Liver (tissue), 10 donors: ENCODE measurements at places on chromosomes 7 and 10. TPM values are rescaled to one million over a fixed set of nuclear protein-coding genes. Genes with fewer than 3 reads are reported as not detected.

Gene TWIST1
- total RNA-seq, result 0.17 TPM

GRCh38 chr7:6392712-6393666 is 54.8 kb downstream of the DAGLB start:
- peak; percentile 75 for DNase-seq

Gene INHBA
- 0.23 TPM for total RNA-seq

Gene SMO
- 16.3 TPM for total RNA-seq

Gene ORAI2
- 5.5 TPM for total RNA-seq

GRCh38 chr7:106309362-106309761 is 24.6 kb upstream of the NAMPT start:
- DNase-seq, result no peak

Gene RBM20
- 0.05 TPM for total RNA-seq

DNA sequence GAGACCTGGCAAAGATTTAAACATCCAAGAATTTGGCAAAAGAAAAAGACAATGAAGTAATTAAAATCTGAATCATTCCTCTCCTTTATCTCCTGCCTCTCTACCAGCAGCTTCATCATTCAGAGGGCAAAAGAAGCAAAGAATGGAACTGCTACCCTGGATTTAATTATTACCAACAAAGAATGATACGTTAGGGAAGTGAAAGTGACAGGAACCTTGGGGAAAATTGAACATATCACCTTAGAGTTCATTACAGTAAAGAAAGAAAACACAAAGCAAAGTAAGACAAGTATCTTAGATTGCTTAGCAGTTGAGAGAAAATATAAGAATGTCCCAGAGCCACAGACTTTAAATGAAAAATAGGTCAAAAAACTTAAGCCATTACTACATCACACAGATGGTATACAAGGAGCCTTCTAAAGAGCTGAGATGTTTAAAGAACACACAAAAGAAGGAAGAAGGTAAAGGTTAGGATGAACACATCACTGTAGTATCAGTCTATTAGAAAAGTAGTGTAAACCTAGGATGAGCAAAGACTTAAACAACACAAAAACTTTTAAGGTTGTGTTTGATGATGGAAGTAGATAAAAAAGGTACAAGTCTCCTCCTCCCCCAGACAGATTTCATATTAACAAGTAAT is 17.5 kb downstream of the CTNNA3 start:
- no peak for DNase-seq

DNA sequence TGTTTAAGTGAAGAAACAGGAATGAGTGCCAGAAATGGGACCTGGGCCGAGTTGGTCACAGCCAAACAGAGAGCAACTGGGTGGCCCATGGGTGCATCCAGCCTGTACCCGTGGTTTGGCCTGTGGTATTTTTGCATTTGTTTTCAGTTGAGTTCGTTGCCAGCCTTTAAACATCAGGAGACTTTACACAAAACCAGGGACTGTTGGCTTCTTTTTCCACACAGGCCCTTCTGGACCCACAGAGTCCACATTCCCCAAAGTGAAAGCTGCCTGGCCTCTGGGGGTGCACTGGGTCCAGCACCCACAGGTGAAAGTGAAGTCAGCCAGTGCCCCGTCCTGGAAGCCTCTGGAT is 54.1 kb upstream of the TNS3 start:
- no peak for DNase-seq

- no peak for DNase-seq
Observed at GRCh38 chr10:28997734-28998133, 291.1 kb upstream of the LYZL1 start.

- DNase-seq, result no peak
Observed at GRCh38 chr7:35351466-35351865, 97.6 kb upstream of the TBX20 start.

Gene LEP
- total RNA-seq, result not detected

Gene HSPA12A
- total RNA-seq, result 4.5 TPM

DNA sequence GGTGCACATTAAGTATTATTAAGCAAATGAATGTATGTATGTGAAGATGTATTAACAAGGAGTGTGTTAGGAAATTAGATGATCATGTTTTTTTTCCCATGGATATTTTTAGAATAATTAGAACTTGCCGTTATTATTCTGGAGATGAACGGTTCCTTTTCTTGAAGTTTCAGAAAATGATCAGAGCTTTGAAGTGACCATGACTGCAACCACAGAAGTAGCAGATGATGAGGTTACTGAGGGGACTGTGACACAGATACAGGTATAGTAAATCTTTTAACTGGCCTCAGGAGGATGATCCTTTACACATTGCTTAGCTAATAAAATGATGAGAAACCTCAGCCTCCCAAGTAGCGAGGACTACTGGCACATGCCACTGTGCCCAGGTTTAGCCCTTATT is 18.6 kb downstream of the DMTF1 start:
- no peak for DNase-seq

Gene COBL
- total RNA-seq, result 18.7 TPM

GRCh38 chr7:39667341-39667923 is 44.1 kb downstream of the RALA start:
- no peak for DNase-seq

Gene NOC3L
- 7.9 TPM for total RNA-seq

DNA sequence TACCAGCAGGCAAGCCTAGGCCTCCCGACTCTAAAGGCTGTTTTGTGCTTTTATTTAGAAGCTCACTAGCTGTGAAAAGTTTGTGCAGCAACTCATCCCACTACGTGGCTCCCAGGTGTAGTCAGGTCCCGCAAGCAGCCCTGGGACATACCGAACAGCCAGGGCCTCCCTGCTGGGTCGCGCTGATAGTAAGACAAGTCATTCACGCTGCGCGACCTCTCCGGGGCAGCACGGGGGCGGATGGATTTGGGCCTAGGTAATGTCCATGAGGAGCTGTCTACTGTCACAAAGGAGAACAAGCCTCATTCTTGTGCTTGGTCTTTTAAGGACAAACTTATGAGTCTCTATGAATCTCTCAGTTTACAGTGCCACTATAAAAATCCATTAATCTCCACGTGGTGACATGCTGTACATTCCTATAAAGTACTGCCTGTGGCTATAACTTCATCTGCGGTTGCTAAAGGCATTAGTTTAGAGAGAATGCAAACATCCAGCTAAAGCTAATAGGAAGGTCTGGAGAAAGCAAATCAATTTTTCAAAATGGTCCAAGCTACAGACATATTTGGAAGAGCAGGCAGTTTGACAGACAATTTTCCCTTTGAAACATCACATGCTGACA is 546.8 kb downstream of the PHTF2 start:
- no peak for DNase-seq

Gene UNCX
- total RNA-seq, result not detected

Gene EBF3
- not detected for total RNA-seq

DNA sequence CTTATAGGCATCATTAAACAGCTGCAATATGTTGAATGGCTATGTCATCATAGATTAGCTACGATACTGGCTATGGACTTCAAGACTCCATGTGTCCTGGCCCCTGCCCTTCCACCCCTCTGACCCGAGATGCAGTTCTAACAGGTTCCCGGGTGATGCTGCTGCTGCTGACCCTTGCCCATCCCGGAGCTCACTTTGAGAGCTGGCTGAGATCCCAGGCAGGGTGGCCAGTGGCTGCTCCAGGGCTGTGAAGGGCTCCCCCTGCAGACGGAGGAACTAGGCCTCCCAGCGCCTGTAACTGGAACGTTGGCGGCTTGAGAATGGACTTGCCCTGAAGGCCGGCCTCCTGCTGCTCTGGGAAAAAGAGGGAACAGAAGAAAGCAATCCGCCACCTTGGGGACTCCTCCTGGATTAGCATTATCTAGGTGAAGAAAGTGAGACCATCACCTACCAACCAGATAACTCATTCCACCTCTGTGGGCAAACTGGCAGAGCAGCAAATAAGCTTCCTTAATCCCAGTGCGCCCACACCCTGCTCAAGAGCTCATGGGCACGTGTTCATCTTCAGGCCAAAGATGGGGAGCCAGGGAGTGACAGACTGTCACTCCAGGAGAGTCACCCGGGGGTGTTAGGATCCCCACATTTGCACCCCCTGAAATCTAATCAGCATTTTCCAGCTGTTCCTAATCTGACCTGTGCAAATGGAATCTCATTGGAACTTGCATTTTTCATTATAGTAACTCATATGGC is 56.8 kb downstream of the PARP12 start:
- peak; percentile 70 for DNase-seq

Gene ARMH3
- 8.7 TPM for total RNA-seq

DNA sequence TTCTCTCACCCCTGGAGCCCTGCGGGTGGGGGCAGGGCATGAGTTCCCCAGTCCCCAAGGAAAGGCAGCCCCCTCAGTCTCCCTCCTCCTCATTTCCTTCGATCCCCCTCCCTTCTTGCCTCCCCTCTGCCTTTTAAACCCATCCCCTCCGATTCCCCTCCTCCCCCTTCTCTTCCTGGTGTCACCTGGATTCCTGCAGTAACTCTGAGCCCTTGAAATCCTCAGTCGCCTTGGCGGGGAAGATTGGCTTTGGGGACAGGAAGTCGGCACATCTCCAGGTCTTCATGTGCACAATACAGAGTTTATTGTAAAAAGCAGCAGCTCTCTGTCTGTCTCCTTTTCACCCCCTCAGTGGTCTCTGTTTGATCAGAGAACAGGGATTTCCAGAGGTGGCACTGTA is 1.3 kb upstream of the MUC12 start:
- DNase-seq, result no peak

DNA sequence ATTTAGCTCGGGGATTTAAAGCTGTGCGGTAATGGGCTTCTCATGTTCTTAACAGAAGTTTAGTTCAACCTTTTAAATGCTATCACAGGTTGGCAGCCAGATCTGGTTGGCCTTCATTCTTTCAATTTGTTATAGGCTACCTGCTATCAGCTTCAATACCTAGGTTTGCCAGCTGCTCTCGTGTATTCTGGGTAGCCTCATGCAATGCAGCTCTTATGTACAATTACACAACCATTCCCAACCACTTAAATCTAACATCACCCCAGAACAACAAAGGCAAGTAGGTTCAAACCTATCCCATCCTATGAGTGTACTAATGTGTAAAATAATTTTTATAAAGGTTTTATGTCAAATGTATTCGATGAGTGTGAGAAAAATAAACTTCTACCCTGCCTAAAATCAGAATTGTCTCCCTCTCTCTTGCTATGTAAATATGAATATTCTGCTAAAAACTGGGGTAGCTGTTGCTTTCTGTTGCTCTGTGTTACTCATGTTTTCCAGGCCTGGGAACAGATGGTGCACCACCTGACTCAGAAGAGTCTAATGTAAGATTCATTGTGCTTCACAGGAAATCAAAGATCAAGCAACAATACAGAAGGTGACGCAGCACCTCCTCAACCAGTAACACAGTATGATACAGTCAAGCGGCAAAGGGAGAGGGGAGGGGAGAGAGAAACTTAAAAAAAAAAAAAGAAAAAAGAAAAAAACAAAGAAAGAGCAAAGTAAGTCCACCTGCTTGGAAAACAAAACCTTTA is 188.6 kb downstream of the ETV1 start:
- DNase-seq, result no peak

Gene CTAGE15
- total RNA-seq, result 1.1 TPM

Gene NAT16
- not detected for total RNA-seq

Gene KLHDC10
- total RNA-seq, result 24.0 TPM

- DNase-seq, result no peak
Observed at GRCh38 chr10:116209781-116210180, 63.2 kb downstream of the GFRA1 start.

DNA sequence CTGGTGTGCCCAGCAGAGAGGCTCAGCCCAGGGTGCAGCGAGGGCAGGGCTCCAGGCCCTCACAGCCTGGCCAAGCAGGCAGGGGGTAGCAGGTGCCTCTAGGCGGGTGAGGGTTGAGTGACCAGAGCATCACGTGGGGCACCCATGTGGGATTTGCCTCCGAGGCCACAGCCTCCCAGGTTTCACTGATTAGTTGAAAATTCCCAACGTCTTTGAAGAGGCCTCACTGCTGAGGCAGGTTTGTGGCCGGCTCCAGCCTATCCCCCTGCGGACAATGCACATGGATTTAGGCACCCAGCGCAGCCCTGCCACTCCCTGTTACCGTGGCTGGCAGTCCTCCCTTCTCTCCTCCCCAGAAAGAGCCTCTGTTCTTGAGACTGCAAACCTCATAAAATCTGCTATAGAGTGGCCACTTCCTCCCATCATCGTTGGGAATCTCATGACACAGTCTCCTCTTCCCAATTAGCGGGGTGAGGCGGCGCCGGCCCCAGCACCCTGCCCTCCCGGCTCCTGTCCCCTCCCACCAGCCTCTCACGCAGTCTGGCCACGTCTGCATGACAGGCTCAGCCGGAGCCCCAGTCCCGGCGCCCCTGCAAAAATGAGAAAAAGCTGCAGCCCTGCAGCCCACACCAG is 10.8 kb downstream of the MYL10 start:
- no peak for DNase-seq

DNA sequence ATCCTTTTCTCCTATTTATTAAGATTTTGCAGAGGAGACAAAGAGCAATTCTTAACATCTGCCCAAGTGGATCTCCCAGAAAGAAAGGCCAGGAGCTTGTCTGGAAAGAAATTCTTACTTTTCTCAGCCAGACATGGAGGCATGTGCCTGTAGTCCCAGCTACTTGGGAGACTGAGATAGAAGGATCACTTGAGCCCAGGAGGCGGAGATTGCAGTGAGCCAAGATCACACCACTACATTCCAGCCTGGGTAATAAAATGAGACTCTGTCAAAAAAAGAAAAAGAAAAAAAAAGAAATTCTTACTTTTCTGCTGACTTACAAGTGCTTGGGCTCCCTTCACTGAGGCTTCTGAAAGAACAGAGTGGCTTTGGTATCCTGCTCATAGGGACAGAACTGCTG is 2.4 kb upstream of the CYP3A43 start:
- peak; percentile 30 for DNase-seq

Gene IRF5
- total RNA-seq, result 6.2 TPM

Gene CALML3
- not detected for total RNA-seq

- DNase-seq, result no peak
Observed at GRCh38 chr7:109646124-109646523, 1076.5 kb downstream of the DNAJB9 start.

DNA sequence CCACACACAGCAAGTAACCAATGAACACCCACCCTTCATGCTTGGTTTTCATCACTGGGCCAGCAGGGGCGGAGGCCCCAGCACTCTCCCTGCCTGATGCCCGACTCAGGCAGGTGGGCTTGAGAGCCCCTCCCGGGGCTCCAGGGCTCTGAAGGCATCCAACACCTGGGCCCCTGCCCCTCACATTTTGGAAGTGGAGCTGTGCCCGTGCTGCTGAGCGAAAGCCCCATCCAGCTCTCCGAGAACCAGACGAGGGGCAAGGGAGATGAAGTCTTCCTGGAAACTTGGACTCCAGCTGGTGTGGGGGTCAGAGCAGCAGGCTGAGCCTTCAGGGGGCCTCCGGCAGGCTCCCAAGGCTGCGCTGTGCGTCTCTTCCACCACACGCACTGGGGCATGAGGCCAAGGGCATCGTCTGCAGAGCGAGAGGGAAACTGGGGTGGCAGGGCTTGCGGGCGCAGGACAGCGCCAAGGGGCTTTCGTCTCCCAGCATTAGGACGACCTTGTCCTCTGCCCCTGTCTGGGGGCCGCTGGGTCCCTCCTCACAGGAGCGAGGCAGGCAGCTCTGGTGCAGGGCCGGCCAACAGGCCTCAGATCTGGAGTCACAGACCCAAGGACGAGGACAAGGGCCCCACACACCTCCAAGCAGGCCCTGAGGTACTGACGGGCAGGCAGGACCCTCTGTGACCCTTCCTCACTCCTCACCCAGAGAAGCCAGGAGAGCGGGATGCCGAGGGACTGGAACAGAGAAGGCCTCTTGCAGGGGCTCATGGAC is 108.3 kb upstream of the FAM20C start:
- no peak for DNase-seq

Gene SEMA3A
- total RNA-seq, result 0.56 TPM

- DNase-seq, result no peak
Observed at GRCh38 chr10:71911296-71911953, 52.8 kb upstream of the CHST3 start.
